ENCODE measurements at places on chromosomes 12 and 14.

- DNase-seq: peak; percentile 77
Observed at GRCh38 chr14:50001999-50002925, 109.4 kb downstream of the ARF6 start.

- no peak for DNase-seq
Observed at GRCh38 chr14:34615507-34615906, 14.4 kb downstream of the SNX6 start.

- no peak for DNase-seq
Observed at GRCh38 chr14:34604995-34605394, 25.0 kb downstream of the SNX6 start.

DNA sequence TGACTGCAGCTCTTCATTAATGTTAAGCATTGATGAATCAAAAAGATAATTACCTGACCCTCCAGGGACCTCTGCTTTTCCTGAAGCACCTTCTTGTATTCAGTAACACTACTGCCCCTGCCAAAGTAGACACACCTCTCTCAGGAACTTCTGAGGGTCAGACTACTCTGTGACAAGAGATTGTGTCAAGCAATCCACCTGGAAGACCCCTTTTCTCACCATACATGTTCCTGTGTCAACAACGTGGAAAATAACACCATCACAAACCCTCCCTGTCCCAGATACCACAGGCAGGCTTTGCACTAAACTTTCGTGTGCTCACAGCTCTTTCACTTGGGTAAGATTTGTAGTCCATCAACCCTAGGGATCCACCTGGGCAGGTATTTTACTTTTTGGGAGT, 13.2 kb downstream of the KRT76 start:
- no peak for DNase-seq

- DNase-seq: no peak
Observed at GRCh38 chr12:91577586-91578539, 395.2 kb upstream of the DCN start.

- no peak for DNase-seq
Observed at GRCh38 chr14:64193821-64194220, 100.3 kb downstream of the ESR2 start.

DNA sequence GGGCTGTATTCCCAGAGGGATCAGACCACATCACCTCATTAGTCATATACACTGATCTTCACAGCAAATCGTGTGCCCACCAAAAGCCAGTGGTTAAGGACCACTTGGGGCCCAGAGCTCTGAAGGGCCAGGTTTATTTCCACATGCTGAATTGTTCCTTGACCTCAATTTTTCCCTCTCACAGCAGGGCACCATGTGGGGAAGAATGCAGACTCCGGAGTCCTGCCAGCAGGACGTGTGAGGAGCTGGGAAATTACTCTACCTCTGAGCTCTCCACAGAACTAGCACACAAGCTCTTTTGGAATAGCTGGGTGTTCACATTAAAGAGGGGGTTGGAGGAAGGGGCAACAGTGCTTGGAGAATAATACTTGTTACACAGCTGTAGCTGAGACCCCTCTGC, 57.6 kb upstream of the SEL1L start:
- DNase-seq: no peak

DNA sequence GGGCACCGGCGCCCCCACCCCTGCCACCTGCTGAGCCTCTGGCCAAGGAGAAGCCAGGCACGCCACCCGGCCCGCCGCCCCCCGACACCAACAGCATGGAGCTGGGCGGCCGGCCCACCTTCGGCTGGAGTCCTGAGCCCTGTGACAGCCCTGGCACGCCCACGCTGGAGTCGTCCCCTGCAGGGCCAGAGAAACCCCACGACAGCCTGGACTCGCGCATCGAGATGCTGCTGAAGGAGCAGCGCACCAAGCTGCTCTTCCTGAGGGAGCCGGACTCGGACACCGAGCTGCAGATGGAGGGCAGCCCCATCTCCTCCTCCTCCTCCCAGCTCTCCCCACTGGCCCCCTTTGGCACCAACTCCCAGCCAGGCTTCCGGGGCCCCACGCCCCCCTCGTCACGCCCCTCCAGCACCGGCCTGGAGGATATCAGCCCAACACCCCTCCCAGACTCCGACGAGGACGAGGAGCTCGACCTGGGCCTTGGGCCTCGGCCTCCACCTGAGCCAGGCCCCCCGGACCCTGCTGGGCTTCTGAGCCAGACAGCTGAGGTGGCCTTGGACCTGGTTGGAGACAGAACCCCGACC, 6.5 kb downstream of the SETD1B start:
- no peak for DNase-seq

- no peak for DNase-seq
Observed at GRCh38 chr12:27332407-27332713, 276 bp upstream of the BMAL2 start.

DNA sequence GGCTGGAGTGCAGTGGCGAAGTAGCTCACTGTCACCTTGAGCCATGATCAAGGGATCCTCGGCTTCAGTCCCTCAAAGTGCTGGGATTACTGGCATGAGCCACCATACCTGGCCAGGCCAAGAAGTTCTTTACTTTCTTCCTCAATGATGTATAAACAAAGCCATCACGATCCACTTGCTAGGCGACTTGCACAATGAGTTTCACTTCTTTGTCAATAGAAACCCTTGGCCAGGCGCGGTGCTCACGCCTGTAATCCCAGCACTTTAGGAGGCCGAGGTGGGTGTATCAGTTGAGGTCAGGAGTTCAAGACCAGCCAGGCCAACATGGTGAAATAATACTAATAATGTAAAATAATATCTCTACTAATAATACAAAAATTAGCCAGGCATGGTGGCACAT, 14.4 kb upstream of the SPSB2 start:
- DNase-seq: no peak

DNA sequence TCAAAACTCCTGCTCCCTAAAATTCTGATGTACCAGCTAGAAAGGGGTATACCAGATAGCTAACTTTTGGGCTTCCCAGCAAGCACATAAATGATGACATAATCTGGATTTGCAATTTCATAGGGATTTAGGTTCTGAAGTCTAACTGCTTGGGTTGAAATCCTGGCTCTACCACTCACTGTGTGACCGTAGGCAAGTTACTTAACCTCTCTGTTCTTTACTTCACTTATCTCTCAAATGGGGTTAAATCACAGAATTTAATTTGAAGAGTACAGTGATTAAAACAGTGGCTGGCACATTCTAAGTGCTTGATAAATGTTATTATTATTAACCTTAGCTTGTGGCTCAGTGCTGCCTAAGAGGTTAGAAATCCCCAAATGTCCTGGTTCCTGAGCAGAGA, 49.1 kb upstream of the NUAK1 start:
- DNase-seq: no peak

DNA sequence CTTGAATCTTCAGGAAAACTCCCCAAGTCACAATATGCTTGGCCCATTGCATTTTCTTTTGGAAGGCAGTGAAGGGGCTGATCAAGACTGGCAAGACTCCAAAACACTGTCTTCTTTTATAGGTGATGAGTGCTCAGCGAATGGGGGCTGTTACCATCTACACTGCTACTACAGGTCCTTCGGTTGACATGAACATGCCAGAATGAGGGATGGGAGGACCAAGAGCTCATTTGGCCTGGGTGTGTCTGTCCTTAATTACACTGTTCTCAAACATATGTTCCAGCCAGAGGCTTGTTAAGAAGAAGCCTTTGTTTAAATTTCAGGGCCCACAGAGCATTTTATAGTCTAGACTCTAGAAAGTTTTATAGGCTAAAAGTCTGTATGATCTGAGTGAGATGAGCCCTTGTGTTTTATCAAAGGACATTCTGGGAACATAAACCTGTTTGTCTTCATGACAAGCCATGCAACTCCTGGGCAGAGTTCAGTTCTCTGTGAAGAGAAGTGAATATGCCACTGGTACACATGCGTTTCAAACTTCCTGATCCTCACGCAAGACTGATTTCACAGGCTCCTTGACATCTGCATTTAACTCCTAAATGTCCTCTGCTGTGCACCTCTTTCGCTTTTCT, 4.7 kb upstream of the FAM234B start:
- DNase-seq: no peak

DNA sequence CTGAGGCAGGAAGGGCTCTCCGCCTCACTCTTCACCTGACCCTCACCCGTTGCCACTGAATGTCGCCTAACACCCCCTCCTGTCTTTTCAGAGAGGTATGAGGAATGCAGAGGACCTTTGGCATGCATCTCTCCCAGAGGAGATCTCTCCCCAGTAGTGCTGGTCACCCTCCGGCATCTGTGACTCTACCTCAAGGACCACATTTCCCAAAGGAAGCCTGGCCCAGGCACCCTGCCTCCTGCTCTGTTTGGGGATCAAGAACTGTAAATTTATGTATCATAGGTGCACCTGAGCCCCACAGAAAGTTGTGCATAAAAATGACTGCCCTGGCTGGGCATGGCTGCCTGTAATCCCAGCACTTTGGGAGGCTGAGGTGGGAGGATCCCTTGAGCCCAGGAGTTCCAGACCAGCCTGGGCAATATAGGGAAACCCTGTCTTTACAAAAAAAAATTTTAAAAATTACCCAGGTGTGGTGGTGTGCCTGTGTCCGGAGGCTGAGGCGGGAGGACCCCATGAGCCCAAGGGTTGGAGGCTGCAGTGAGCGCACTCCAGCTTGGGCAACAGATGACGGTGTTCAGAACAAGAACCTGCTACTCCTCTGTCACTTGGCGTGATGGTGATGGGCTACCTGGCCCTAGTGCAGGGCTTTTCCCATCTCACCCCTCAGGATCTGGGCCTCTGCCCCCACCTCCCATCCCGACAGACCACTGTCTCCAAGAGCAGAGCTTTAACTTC, 13.7 kb downstream of the TNFRSF1A start:
- DNase-seq: no peak

DNA sequence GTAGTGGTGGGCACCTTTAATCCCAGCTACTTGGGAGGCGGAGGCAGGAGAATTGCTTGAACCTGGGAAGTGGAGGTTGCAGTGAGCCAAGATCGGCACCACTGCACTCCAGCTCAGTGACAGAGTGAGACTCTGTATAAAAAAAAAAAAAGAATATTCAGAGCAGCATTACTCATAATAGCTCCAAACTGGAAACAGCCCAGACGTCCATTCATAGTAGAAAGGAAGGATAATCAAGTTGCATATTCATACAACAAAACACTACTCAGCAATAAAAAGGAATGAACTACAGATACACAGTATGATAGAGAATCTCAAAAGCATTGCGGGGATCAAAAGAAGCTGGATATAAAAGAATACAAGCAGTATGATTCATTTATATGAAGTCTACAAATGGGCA, 19.1 kb downstream of the TMEM30B start:
- no peak for DNase-seq

GRCh38 chr14:65637780-65638179, 225.2 kb downstream of the FUT8 start:
- DNase-seq: peak; percentile 78

- no peak for DNase-seq
Observed at GRCh38 chr12:114608509-114608908, 75.5 kb downstream of the TBX3 start.

- no peak for DNase-seq
Observed at GRCh38 chr12:51798501-51798900, 50.0 kb downstream of the FIGNL2 start.

DNA sequence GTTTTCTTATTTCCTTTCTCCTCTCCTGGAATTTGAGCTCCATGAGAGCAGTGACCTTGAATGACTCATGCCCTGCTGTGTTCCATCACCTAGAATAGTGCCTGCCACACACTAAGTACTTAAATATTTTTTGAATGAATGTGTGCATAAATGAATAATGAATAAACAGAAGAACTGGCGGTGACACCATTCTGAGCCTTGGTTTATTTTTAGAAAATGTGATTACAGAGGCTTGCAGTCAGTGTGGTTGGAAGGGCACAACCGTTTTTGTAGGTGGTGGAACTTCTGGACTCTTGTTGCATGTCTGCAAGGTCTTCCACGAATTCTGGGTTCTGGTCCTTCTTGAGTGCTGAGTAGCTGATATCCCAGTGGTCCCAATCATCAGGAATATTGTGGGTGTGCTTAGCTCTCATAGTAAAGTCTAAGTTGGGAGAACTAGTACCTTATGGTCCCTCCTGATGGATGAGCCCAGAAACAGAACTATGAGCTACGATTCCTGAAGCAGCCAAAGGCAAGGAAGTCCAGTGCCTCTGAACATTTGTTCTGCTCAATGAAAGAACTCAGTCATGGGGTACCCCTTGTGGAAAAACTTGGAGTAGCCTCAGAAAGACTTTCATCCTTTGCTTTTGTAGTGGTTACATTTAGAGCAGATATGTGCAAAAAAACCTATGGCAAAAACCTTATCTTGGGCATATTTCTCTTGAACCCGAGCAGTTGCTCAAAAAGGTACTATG, 28.8 kb upstream of the BHLHE41 start:
- no peak for DNase-seq

DNA sequence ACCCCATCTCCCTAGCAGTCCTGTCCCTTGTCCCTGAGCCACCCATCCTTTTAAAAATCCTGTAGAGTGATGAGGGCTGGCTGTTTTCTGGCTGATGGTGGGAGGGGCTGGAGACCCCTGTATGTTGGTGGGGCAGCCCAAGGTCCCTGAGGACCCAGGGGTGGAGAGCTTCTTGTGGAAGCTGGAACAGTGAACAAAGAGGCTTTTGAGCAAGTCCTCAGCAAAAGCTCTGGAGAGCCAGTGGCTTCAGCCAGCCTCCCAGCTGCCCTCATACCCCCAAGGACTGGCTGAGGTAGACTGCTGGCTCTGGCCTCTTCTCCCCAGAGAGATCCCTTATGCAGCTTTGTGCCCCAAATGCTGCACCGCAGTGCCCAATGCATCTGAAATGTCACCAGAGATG, 29.2 kb upstream of the COL2A1 start:
- no peak for DNase-seq

GRCh38 chr14:64877846-64878245, 1.9 kb downstream of the SPTB start:
- DNase-seq: no peak

GRCh38 chr14:92173668-92174067, 51.9 kb downstream of the CPSF2 start:
- DNase-seq: no peak

DNA sequence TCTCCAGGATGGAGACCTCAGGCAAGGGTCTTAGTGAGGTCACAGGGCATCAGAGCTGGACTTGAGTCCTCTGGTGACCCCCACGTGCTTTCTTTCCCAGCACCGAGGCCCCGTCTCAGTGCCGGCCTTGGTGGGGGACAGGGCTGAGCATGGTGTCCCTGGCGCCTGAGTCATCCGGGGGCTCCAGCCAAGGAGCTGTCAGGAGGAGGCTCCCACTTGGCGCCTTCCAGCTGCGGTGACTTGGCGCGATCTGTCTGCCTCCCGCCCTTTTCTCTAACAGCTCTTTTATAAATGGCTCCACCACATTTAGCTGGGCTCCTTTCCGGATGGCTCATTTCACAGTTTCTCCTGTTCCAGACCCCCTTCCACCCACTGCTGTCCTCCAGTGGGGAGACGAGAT, 60.4 kb downstream of the PRMT8 start:
- DNase-seq: no peak

- DNase-seq: no peak
Observed at GRCh38 chr12:92055877-92056276, 89.8 kb downstream of the BTG1 start.

- DNase-seq: no peak
Observed at GRCh38 chr12:100473716-100474150, at the start of gene NR1H4. Gene NR1H4 (plus strand): TSS chr12:100473866. CDS start chr12:100493324, 19,458 bp downstream.
